Neural crest cell (in vitro differentiated cells): ENCODE measurements at places on chromosomes 1 and 21. TPM values are rescaled to one million over a fixed set of nuclear protein-coding genes. Genes with fewer than 3 reads are reported as not detected.

- peak overlapping the region; percentile 35 for H3K27ac ChIP-seq
- no peaks in the 10 kb centered on the region for H3K36me3 ChIP-seq
- H3K27me3 ChIP-seq: peaks cover 5% of the 10 kb centered on the region
- H3K4me1 ChIP-seq: peaks cover 28% of the 10 kb centered on the region
- no peak overlapping the region for H3K4me3 ChIP-seq
These were observed 12.7 kb upstream of the CDK18 start for GRCh38 chr1:205491794-205492193.

DNA sequence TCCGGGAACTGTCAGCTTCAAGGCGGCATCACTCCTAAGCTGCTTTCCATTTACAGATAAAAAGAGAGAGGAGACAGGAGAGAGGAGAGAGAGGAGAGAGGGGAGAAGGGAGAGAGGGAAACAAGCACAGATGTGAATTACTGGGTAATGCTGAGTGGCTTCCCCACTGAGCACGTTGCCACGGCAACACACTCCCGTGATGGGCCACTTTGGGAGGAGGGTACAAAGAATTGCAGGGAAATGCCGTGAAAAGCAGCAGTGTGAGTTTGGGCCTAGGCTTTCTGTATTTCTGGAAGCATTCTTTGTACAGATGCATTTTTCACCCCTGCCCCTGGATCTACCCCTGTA is 128.0 kb upstream of the IRF2BP2 start:
- DNase-seq: peak; percentile 26
- H3K4me1 ChIP-seq: peaks cover 35% of the 10 kb centered on the region
- no peak overlapping the region for H3K4me3 ChIP-seq
- no peaks in the 10 kb centered on the region for H3K36me3 ChIP-seq

DNA sequence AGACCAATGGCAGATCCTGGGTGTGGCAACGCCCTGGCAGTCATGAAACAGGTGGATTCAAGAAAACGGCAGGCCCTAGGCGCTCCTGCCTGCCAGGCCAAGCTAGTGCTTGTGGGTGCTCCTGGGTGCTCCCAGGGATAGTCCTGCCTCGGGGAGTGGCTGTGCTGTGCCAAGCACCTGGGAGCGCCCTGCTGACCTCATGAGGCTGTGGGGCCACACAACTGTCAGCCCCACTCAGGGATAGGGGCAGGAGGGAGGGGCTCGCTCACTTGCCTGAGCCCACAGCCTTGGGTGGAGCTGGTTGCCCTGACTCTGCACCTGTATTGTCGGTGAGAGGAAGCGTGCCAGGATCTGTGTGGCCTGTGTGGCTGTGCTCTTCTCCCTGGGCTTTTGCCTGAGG is 9.4 kb downstream of the SNAP47 start:
- no peaks in the 10 kb centered on the region for H3K36me3 ChIP-seq
- peaks cover 3% of the 10 kb centered on the region for H3K4me1 ChIP-seq
- no peak overlapping the region for H3K4me3 ChIP-seq
- H3K27ac ChIP-seq: no peak overlapping the region

CLK2 gene
- total RNA-seq: 101 and 104 TPM in 2 replicates
